ENCODE measurements at places on chromosomes 12 and 14. TPM values are rescaled to one million over a fixed set of nuclear protein-coding genes. Genes with fewer than 3 reads are reported as not detected.

DNA sequence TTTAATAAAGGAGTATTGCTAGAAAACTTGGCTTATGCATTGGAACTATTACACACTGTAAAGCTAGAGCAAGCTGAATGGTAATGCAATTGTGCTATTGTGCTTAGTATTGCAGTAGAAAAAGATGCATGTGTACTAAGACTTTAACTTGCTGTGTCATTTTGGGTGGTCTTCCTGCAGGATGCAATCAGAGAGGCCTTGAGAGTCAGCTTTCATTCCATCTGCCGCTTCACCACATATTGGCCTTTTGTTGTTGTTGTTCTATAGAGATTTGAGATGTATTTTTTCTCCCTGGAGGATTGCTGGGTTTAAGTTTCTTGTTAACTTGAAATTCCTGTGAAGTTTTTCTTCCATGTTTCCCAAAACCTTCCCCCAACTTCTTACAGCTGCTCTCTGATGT lies 449.7 kb downstream of the TMTC2 start:
- no peak for DNase-seq

DNA sequence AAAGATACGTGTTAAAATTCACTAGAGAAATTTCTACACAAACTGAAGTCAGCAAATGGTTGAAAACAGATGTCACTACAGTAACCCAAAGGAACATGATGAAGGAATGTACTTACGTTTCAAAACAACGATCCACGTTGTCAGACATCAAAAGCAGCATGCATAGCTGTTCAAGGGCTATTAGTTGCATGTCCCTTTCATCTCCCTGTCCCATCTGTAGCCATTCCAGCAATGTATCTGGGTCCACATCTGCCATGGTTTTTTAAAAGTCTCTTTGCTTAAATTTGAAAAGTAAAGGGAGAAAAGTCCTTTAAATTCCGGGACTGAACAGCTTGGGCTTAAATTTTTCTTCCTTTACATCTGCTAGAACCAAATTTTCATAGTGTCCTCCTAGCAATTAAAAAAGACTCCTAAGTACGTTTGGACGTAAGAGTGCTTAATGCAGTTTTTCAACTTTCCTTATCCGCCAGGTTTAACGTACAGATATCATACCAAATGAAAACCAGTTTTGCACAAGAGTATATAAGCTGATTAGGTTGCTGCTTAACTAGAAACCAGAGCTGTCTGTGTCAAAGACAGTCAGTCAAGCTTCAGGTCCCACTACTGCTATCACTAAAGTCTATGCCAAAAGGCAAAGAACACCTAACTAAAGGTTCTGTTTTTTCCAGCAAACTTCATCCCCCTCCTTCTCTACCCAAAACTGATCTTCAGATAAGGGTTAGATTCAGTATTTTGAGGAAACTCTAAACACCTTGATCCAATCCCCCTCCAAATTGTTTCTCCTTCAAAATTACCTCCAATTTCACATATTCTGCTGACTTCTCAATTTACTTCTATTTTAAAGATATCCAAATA lies 1.7 kb downstream of the HECTD1 start:
- peak; percentile 40 for DNase-seq

DNA sequence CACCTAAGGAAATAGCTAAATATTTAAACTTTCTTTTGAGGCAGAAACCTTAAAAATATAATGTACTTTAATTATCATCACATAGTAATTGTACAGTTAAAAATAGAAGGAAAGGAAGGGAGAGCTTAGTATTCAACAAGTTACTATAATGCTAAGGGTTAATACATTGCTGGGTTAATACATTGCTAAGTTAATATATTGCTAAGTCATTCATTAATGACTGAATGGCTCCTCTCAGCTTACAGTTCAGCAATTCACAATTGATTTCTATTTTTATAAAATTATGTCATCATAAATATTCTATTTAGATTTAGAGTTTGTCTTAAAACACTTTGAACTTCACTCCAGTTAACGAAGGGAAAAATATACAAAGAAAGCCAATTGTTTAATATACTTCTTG lies 207.9 kb downstream of the BMP4 start:
- no peak for DNase-seq

Gene GLIPR1L1
- not detected for total RNA-seq

DNA sequence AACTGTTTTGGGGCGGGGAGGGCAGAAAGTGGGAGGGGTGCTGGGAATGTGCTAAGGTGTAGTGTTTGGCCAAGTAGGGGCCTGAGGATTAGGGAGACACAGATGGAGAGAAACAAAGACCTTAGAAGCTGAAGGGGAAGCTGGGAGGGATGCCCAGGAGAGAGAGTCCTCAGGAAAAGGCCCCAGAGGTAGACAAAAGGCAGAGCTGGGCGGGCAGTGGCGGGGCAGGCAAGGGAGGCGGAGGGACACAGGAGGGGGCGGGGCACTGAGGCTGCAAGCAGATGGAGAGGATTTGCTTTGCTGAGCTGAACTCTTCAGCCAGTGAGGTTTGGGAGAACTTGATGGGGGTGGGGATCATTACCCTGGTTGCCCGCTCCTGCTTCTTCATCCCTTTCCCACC lies 2.8 kb downstream of the PTMS start:
- DNase-seq: no peak

GRCh38 chr14:104036212-104036611 lies 49.3 kb upstream of the ASPG start:
- DNase-seq: no peak

- no peak for DNase-seq
These were observed 7.9 kb upstream of the KLRB1 start for GRCh38 chr12:9615420-9616136.

Gene LIN7A
- 0.27 TPM for total RNA-seq

DNA sequence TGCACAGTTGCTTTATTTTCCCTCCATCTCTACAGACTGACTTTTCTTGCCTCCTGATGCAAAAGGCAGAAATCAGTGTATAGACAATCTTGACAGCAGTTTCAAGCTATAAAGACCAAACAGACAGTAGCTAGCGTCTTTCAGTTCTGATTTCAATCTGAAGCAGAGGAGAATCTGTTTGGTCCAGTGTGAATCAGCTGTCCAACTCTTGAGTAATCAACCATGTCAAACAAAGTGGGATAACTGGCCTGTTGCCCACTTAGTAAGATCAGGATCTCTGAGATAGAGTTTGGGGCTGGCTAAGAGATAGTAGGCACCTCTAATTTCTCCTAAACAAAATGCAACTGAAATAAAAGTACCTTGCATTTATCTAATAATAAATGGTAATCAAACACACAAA lies 797.4 kb upstream of the FBXO33 start:
- DNase-seq: no peak

- no peak for DNase-seq
These were observed 281.8 kb upstream of the SOX5 start for GRCh38 chr12:24231298-24231697.

Gene MYO1A
- total RNA-seq: not detected

Gene E2F7
- total RNA-seq: 0.30 TPM

Measured in natural killer cell (primary cell).